CD4-positive, alpha-beta T cell treated with Interferon alpha-2 for 1 hour (primary cell): ENCODE measurements at places on chromosomes 3 and 15.

DNA sequence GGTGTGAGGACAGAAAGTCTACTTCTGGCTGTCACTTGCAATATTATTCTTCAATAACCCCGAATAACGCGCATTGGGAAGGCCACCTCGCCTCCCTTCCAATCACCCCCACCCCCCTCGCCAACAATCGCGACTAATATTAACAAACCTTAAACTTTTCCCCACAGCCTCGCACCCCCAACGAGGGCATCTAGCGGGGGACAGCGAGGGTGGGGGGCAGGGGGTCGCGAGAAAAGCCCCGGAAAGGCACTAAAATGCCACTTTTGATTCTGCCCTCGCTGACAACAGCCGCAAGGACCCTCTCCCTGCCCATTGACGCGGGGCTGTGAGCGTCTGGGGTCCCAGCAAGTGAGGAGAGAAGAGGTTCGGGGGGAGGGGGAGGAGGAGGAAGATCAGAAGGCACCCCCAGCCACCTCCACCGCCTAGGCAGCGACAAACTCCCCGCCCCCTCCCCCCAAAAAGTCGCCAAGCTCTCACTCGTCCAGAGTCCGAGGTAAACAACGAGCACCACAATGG, 868 bp downstream of the SATB1 start:
- DNase-seq = no peak

GRCh38 chr3:85589145-85589544, 630.4 kb downstream of the CADM2 start:
- no peak for DNase-seq

GRCh38 chr3:129974833-129975704, 549 bp downstream of the TRH start:
- peak; percentile 37 for DNase-seq

DNA sequence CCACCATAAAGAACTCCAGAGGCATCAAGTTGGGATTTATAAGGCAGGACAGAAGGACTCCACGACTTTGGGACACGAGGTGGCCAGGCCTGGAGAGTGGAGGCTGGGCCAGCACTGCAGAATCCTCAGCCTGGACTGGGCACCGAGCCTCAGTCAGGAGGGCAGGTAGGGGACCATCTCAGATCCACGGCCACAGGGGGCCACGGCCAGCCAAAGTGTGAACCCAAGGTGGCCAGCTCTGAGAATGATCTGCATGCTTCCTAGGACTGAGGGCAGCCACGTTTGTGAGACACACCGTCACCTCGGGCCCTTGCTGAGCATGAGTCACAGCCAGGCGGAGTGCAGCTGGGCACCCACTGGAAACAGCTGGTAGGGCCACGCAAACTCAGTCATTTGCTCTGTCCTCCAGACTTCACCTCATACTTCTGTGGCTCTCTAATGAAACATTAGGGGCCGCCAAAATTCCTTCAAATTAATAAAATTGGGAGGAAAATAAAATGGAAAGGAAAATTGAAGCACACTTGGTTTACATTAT, 65.8 kb downstream of the CTNNB1 start:
- no peak for DNase-seq

GRCh38 chr3:186109897-186110803, 1.3 kb upstream of the ETV5 start:
- DNase-seq = no peak

GRCh38 chr3:61158667-61159066, 92.6 kb downstream of the FHIT start:
- DNase-seq = no peak

- DNase-seq = no peak
Measured at GRCh38 chr3:61369678-61370077, 118.4 kb upstream of the FHIT start.

- DNase-seq = no peak
Measured at GRCh38 chr3:189799366-189799765, 168.2 kb downstream of the TP63 start.

- no peak for DNase-seq
Measured at GRCh38 chr15:101376615-101377395, 81.8 kb upstream of the SNRPA1 start.

DNA sequence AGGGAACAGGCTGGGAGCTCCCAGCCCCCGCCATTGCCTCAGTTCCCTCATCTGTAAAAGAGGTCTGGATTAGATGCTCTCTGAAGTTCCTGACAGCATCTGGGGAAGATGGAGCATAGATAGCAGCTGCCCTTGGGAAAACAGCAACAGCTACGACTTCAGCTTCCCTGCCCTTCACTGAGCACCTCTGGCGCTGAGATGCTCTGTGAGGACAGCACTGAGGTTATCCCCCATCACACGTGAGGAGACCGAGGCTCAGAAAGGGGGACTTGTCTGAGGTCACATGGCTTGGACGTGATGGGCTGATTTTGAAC, 11.1 kb upstream of the RPL29 start:
- DNase-seq = no peak

DNA sequence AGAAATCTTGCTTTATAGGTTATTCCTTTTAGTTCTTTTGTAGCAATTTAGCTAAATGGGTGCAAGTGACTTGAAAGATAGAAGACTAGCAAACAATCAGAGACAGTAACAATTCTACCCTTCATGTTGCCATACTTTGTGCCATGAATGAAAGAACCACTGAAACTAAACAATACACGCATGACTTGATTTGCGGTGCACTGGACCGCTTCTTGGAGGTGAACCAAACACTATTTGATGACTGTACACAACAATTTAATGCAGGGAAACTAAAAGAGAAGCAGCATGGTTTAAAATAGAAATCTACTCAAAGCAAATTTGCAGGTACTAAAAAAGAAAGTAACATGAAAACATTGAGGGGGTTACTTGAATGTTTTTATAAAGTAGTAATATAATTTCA, 331.0 kb upstream of the RARB start:
- DNase-seq = no peak

DNA sequence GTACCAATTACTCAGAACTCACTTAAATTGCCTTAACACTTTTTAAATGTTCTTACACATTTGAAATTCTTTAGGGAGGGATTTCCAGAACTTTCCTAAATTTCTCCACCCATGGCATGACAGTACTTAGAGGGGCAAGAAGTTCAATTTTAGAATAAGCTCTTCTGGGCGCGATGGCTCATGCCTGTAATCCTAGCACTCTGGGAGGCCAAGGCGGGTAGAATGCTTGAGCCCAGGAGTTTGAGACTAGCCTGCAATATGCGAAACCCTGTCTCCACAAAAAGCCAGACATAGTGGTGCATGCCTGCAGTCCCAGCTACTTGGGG, 10.6 kb downstream of the FAM131A start:
- no peak for DNase-seq

GRCh38 chr3:23324745-23325144, 121.6 kb downstream of the UBE2E2 start:
- peak; percentile 18 for DNase-seq

- no peak for DNase-seq
Measured at GRCh38 chr15:80581976-80582375, 113.1 kb upstream of the ABHD17C start.

DNA sequence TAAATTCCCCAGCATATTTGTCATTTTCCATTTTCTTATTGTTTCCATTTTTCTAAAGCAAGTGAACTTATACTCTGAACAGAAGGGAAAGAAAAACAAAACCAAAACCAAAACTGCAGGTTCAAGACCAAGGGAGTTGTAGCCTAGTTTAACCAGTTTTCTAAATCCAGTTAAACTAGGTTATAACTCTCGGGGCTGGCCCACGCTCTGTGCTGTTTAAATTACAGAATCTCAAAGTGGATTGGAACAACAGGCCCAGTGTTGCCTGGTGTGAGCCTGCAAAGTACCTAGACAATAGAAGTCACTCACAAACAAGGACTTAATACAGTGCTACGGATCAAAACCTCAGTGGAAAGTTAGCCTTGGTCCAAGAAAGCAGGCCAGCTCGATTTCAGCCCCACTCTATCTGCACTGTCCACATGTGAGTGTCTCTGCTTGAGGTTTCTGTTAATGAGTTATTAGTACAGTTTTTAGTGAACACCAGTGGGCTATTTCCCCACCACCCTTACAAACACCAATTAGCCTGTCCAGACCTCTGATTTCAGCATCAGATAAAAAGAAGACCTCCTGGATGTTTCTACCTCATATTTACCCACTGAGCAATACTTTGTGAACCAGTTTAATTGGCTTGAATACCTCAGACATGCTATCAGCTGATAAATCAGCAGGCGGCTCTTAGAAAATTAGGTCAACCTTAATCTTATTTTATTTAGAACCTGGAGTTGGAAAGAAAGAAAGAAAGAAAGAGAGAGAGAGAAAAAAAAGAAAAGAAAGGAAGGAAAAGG, 93.8 kb upstream of the PDZRN3 start:
- no peak for DNase-seq

- no peak for DNase-seq
Measured at GRCh38 chr3:148315756-148316155, 381.9 kb upstream of the AGTR1 start.

DNA sequence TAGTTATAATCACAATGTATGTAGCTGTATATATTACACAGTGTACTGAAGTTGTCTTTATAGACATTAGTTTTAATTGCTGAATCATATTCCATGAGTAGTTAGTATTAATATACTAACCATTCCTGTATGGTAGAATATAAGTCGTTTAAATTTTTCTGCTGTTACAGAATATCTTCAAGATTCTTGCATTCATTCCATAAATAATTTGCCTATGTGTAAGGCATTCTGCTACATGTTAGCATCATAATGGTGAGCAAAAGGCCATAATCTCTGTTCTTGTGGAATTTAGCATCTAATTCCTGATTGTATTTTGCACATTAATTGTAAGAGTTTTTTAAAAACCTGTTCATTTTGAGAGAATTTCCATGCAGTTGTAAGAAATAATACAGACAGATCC, 14.1 kb downstream of the GYG1 start:
- no peak for DNase-seq

GRCh38 chr3:130459944-130460343, 57.0 kb upstream of the COL6A6 start:
- DNase-seq = no peak

- DNase-seq = no peak
Measured at GRCh38 chr15:51172193-51172592, 77.5 kb upstream of the TNFAIP8L3 start.

- DNase-seq = peak; percentile 10
Measured at GRCh38 chr3:99884484-99884883, 66.8 kb downstream of the CMSS1 start.

- DNase-seq = no peak
Measured at GRCh38 chr3:58065700-58066167, 57.5 kb downstream of the FLNB start.

DNA sequence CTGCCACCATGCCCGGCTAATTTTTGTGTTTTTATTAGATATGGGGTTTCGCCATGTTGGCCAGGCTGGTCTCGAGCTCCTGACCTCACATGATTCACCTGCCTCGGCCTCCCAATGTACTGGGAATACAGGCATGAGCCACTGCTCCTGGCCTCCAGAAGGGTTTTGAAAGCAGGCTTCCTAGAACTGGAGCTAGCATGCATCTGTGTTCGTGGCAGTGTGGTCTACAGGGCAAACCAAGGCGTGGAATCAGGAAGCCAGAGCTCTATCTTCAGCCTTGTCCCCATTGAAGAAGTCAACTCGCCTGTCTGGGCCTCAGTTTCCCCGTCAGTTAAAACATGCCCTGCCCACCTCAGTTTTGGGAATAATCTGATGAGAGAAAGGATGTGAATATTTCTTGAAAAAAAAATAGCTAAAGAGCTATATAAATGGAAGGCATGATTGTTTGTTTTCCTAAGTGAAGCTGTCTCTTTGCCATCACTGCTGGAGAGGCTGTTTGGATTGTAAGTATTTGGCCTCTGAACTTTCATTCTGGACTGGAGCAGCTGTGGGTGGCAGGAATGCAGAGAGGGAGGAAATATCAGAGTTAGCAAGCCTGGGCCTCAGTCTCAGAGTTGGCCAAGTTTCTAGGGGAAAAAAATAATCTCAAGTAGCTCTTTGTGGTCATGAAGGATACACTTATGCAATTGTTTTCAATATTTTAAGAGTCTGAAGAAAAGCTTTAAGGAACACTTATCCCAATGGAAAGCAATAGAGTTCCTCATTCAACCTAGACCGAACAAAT, 36.5 kb upstream of the UACA start:
- DNase-seq = no peak
